Omental fat pad (tissue), 4 donors: ENCODE measurements at places on chromosomes 2 and 18. TPM values are rescaled to one million over a fixed set of nuclear protein-coding genes. Genes with fewer than 3 reads are reported as not detected.

FSIP2 gene
- 1.3 TPM for total RNA-seq

DNA sequence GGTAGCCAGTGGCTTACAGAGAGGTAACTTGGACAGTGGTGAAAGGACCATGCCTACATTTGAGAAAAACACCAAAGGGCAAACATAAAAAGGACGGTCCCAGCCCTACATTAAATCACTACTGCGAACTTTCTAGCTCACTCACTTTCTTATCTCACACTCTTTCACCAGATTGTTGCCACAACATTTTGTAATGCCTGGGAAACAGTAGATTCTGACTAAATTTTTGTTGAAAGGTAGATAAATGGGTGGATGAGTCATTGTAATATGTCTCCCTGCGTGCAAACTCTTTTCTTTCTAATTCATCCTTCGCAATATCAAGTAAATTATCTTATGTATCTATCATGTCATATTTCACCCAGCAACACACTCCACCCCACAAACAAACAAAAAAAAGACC is 192.2 kb downstream of the IRS1 start:
- DNase-seq = no peak

DNA sequence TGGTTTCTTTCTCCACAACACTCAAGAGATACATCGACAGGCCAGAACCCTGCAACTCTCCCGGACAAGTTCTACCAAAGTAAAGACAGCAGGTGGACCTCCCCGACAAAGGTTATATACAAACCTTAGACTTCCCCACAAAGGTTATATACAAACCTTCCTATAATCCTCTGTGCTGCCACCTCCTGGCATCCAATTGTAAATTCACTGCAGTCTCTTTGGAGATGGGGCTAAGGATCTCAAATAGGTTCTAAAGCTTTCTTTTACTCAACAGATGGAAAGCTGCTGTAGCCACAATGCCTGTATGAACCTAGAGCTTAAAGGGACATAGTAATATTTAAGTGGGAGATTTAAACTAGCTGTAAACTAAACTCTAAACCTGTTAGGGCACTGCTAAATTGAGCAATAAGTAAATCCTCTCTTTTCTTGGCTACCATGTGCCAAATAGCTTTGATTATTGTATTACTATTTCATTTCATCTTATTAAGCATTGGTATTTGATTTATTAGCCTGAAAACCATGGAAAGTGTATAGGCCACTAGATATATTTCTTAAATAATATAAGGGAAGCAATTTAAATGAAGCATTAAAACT is 9.8 kb upstream of the MREG start:
- no peak for DNase-seq

- DNase-seq = no peak
Observed at GRCh38 chr18:54777118-54777791, 51.0 kb upstream of the RAB27B start.

DNA sequence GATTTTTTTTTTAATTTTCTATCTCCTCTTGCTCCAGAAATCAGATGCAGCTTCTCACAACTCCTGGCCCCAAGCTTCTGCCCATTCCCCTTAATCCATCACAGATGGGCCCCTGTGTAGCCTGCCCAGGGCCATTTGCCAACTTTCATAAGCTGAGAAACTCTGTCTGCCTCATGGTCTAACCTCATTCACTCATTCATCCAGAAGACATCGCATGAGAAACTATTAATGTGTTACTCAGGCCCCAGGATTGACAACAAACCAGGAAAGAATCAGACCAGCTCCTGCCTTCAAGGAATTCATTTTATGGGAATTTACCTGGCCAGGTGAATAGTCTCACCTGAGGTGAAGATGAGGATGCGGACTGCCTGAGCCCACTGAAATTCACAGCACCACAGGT is 35.0 kb downstream of the SLC14A2 start:
- DNase-seq = no peak

SPOPL gene
- total RNA-seq = 34.5 TPM

RND3 gene
- 121 TPM for total RNA-seq

NCKAP5 gene
- 0.79 TPM for total RNA-seq

FN1 gene
- 167 TPM for total RNA-seq

DUSP19 gene
- 0.60 TPM for total RNA-seq

DNA sequence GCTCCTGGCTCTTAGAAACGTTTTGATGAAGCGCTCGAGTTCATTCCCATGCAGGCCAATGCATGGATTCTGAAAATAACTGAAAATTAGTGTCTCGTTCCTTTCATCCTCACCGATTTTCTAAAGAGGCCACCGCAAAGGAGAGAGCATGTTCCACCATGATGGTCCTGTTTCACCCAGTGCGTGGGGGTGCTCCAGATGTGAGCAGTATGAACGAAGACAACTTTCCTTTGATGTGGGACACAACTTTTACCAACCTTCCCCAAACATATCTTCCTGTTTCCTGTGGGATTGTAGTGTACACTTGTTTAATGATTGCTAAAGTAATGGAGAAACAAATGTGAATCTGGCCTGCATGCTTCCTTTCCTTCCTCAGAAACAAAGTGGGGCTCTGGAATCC is 114.5 kb downstream of the PRPF40A start:
- no peak for DNase-seq

DNA sequence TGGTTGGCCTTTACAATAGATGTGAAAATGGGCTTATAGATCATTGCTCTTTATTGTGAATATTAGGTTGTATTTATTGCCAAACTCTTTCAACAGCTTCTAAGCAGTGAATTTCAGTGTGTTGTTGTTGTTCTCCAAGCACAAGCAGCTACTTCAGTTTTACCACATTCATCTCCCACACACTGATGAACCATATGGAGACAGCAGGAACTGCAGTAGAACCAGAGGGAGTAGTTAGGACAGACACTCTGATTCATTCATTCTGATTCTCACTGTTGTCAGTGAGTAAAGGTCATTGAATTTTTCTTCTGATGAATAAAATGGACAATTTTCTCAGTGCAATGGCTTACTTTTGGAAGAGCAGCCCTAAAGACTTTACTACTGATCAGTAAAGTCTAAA is 40.2 kb downstream of the CCDC74A start:
- DNase-seq = no peak

DNA sequence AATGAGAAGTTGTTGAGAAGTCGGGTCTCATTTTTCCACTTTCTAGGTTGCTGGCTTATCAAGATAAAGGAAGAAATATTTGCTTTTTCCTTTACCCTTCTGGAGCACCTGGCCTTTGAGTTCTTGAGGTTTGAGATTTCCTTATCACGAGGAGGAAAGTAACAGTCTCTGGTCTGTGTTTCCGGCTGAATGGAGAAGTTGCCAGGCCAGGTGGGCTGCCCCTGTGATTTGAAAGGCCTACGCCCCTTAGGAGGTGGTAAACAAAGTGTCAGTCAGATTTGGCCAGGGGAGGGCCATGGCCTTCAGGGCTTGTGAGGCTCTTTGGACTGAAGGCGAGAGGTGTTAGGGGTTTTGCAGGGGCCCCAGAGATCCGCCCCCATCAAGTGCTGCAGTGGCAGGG is 156.7 kb upstream of the HAAO start:
- DNase-seq = no peak

FAP gene
- 6.4 TPM for total RNA-seq

GRCh38 chr18:79879566-79879965 is 71.9 kb downstream of the SLC66A2 start:
- DNase-seq = no peak

GRCh38 chr2:88472811-88473210 is 20.3 kb upstream of the FOXI3 start:
- no peak for DNase-seq
